CD4-positive, alpha-beta T cell treated with Interleukin-6 for 4 hours (primary cell): ENCODE measurements at places on chromosomes 6 and 20.

- DNase-seq, result no peak
Observed at GRCh38 chr6:47005486-47005885, 36.6 kb downstream of the ADGRF1 start.

GRCh38 chr20:23540624-23541023 lies 27.7 kb downstream of the CST9L start:
- DNase-seq, result no peak

GRCh38 chr20:19860737-19861136 lies 102.7 kb downstream of the RIN2 start:
- DNase-seq, result no peak

GRCh38 chr6:128071212-128071611 lies 170.4 kb upstream of the THEMIS start:
- DNase-seq, result no peak

DNA sequence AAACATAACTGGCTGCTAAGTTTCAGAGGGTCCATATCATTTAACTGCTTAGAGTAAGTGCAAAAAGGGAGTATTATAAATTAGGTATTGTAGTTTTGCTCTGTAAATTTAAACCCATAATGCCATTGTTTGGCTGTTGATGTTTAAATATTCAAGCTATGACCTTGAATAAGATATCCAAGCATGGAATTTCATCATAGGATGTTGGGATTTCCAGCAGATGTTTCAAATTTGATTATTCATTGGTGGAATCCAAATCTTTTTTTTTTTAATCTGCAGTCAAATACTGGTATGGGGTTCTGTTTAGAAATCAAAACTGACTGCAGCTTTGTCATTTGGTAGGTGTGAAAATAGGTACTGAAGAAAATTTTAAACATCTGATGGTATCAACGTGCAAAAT lies 161.0 kb downstream of the KHDC1L start:
- no peak for DNase-seq

DNA sequence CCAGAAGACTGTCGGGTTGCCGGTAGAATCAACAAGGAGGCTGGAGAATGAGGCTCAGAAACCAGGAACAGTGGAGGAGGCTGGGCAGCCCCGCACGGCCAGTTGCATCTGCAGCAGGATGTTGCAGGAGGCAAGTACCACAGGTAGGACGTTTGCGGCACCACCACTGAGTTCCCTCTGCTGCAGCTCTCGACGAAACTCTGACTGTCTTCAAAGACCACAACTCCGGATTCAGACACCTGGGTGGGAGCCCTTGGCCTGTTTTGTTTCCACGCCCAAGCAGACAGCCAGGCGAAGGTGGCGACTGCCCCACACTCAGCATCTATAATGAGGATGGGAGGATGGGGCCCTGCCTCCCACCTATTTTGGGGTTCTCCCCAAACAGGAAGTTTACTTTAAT lies 218.2 kb downstream of the ZDHHC14 start:
- DNase-seq, result no peak
